ENCODE measurements at places on chromosomes 5 and 9.
A peak's percentile ranks its signal among the peaks of the same experiment; 100 is the strongest.

DNA sequence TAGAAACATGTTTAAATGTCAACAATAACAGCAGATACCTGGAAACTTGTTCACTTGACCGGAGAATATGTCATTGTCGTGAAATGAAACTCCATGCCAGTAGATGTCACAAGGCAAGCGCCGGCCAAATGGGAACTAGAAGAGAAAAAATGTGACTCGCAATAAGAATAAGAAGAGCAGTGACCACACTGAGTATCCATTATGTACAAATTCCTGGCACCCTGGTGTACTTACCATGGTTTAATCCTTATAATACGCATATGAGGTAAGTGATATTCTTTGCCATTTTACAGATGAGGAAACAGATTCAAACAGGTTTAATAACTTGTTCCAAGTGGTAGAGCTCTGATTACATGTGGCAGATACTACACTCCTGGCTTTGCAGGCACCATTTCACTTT lies 53.9 kb downstream of the TTLL11 start:
- no peak for DNase-seq

- no peak for DNase-seq
These were observed 2050.2 kb upstream of the CDH6 start for GRCh38 chr5:29143266-29143665.

DNA sequence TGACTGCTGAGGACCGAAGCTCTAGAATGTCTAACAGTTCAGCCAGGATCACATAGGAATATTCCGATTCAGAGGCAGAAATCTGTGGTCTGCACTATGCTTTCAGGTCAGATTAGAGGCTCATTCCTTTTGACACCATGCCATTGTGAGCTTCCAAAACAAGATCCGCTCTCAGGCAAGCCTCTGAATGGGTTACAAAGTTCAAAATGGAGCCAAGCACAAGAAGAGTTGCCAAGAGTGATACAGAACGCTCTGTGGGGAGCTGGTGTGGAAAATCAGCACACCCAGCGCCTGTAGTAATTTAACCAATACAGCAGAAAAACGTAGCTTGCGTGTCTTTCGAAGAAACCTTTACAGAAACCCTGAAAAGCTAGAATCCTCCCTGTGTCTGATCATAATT lies 33.3 kb upstream of the FAT2 start:
- no peak for DNase-seq

- no peak for DNase-seq
These were observed 100.0 kb downstream of the NLN start for GRCh38 chr5:65821966-65822365.

DNA sequence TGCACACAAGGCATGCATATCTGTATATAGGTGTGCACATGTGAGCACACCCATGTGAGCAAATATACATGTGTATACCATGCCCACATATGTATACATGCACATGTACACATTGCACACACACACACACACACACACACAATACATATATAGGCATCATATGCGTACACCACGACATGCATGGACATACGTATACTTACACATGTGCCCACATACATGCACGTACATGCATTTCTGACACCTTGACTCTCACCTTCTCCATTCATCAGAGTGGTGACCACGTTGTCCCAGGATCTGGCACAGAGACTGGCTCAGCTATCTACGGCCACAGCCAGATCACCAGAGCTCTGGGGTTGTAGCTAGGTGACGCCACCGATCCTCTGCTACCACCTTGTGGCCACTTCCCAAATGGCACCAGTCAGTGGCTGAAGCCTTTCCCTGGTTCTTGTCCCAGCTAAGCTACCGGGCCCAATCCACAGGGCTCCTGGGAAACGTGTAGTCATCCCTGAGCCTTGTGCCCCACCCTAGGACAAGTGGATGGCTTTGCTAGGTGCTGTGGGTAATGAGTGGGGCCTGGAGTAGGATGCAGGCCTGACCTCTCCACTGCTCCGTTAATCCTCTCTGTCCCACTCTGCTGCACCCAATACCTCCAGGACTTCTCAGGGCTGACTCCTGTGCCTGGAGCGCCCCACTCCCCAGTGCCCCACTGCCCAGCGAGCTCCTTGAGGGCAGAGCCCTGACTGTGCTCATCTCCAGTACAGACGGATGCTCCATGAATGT lies 194.4 kb downstream of the RGS3 start:
- peak; percentile 95 for DNase-seq

GRCh38 chr5:91144491-91145332 lies 238.4 kb downstream of the ARRDC3 start:
- DNase-seq: no peak

DNA sequence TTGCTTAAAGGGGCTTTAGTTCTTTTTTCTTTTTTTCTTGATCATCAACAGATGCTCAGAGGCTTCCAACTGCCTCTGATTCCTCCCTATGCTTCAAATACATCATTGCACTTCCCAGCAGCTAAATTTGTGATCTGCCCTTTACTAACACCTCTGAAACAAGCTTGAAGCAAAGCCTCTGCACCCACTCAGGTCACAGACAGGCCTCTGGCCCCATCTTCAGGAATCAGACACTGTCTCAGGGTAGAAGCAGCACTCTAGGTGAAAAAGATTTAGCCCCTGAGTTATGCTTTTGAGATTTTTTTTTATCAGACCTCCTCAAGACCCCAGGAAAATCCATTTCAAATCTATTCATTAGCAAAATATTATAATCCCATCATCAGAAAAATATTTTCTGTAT lies 91.5 kb downstream of the MAMDC2 start:
- no peak for DNase-seq

DNA sequence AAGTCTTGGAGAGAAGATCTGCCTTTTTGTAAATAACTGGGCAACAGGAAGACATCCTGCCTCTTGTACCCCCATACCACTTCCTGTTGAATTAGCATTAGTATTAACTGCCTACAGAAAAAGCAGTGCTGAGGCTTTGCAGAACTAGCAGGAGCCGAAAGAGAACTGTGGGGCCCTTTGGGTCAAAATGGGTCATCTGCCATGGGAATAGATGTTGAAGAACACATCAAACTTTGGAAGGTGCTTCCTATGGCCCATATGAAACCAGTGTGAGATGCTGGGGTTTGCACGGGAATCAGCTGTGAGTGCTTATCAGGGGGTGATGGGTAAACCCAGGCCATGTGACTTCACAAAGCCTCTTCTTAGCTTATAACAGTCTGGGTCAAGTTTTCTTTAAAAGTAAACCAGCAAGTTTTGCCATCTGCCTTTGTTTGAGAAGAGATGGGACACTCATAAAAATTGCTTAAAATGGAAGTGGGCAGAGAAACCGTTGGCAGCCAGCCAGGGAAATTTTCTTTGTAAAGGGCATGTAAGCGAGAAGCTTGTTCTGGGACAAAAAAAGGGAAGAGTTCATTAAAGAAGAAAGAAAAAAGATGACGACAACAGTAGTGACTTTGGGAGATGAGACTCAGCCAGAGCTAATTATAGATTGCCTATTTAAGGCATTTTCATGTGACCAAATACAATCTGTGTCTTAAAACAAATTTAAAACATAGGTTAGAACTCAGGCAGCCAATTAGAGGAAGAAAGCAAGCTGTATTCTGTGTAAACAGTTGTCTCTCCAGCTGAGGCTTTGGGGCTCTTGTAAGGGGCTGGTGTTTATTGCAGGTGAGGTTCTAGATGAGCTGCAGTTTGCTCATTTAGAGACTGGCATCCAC lies 4.4 kb downstream of the SLC25A25 start:
- DNase-seq: no peak
